Kidney (tissue), 22 donors: ENCODE measurements at places on chromosomes 4 and X. TPM values are rescaled to one million over a fixed set of nuclear protein-coding genes. Genes with fewer than 3 reads are reported as not detected.
A peak's percentile ranks its signal among the peaks of the same experiment; 100 is the strongest.

DNA sequence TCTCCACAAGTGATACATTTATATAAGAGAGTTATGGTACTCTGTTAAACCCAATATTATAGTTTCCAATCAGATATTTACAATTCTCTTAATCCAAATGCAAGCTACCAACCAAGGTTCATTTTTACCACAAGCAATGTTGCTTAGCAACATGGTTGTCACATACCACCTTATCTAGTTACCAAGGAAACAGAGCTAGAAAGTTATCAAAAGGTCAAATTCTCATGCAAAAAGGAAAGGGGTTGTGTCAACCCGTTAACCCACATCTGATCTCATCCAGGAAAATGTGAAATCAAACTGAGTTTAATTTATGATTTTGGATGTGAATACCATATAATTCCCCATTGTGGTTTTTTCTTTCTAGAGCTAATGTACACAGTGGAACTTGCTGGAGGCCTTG, 274.1 kb upstream of the MAGEB2 start:
- no peak overlapping the region for H3K27ac ChIP-seq
- H3K27me3 ChIP-seq, result no peaks in the 10 kb centered on the region
- H3K36me3 ChIP-seq, result no peaks in the 10 kb centered on the region
- no peaks in the 10 kb centered on the region for H3K4me1 ChIP-seq

GRCh38 chr4:145690610-145691009, 10.7 kb downstream of the C4orf51 start:
- no peaks in the 10 kb centered on the region for H3K27me3 ChIP-seq
- DNase-seq, result no peak
- H3K27ac ChIP-seq, result no peak overlapping the region
- no peak overlapping the region for H3K4me3 ChIP-seq

DNA sequence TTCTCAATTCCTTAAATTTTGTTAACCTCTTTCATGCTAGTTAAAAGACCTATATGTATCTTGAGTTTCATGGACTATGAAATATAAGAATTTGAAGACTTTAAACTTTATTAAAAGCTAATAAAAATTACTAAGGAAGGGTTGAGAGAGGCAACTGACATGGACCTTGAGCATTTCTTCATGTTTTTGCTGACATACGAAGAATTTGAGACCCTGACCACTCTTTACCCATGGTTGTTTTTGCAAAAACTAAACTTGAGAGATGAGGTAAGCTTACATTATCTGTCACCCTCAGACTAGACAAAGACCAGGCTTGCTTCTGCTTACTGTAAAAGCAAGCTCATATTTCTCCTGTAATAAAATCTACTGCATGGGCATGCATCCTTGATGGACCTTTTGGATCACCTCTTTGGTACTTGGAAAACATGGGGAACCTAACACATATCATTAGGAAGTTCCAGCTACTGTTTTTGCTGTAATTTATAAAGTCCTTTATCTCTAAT, 338.2 kb upstream of the PABPC4L start:
- no peaks in the 10 kb centered on the region for H3K36me3 ChIP-seq
- no peak for DNase-seq
- H3K27me3 ChIP-seq, result no peaks in the 10 kb centered on the region
- no peak overlapping the region for H3K4me3 ChIP-seq
- no peaks in the 10 kb centered on the region for H3K4me1 ChIP-seq

DNA sequence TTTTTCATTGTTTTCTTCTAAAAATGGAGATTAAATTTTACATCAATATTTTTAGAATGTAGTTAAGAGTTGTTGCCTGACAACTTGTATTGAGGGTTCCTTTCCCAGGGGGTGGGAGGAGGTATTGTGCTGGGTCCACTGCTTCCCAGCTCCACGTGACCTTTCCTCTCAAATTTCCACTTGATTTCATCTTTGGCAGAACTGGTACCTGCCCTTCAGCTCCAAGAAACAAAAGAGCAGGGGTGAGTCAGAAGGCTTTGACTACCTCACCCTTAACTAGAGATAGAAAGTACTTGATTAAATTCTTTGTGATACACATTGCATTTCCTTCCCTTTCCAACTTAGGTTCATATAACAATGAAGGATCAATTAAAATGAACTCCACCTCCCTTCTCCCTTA, 19.7 kb downstream of the TRIM2 start:
- H3K36me3 ChIP-seq, result no peaks in the 10 kb centered on the region
- H3K27ac ChIP-seq, result peak overlapping the region; percentile 96
- peak; percentile 80 for DNase-seq
- peaks cover 11% of the 10 kb centered on the region for H3K4me1 ChIP-seq
- H3K27me3 ChIP-seq, result no peaks in the 10 kb centered on the region

- no peaks in the 10 kb centered on the region for H3K27me3 ChIP-seq
- DNase-seq, result no peak
- H3K4me3 ChIP-seq, result peak overlapping the region; percentile 61
- no peaks in the 10 kb centered on the region for H3K36me3 ChIP-seq
- H3K4me1 ChIP-seq, result peaks cover 4% of the 10 kb centered on the region
Measured at GRCh38 chr4:108649863-108650211, 562 bp upstream of the OSTC start.

DNA sequence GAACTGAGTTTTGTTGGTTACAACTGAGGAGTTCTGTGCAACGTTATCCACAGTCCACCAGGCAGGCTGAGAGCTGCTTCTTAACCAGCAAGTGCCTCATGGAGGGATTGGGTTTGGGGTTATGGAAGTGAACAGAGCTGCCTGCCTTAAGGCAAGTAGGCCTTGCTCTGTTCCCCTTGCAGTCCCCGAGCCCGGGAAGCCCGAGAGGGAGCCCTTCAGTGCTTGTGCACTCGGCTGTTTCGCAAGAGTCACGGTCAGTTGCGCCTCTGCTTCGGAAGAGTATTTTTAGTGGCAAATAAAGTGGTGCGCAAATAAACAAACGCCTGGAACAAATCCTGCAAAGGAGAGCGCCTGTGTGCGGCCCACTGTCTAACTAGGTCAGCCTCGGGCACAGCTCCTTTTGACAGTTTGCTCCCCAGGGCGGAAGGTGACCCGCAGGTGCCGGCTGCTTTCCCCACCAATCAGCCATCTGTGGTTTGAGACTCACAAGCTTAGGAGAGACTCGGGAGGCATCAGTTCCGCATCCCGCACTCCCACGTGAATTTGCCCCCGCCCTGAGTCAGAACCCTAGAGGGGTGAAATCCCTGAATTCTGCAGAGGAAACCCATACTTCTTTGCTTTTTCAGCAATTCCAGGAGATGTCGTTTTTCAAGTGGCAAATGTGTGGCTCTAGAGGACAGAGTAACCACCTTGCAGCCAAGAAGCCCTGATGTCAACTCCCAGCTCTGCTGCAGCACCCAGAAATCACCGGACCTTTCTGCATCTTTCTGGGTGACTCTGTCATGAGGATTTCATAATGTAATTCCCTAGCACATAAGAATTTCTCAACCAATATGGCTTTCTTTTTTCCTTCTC, 56.8 kb downstream of the LGI2 start:
- H3K27me3 ChIP-seq, result no peaks in the 10 kb centered on the region
- H3K27ac ChIP-seq, result peak overlapping the region; percentile 4
- H3K4me1 ChIP-seq, result peaks cover 5% of the 10 kb centered on the region

DNA sequence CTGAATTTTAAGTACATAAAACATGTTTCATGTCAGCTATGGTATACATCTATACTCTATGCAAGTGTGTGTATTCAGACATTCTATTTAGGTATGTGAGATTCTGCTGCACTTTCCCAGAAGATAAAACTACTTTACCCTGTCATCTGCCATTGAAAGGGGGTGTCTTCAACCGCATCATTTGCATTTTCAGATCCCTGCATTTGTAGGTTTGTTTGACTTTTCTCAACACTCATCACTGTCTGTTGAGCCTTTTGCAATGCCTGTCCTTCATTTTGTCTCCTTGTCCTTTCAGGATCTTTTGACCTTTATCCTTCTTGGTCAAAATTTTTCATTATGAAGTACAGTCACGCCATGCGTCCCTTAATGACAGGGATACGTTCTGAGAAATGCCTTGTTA, 103.5 kb downstream of the TMA16 start:
- no peaks in the 10 kb centered on the region for H3K27me3 ChIP-seq
- H3K4me3 ChIP-seq, result no peak overlapping the region
- DNase-seq, result no peak
- H3K36me3 ChIP-seq, result no peaks in the 10 kb centered on the region
- H3K4me1 ChIP-seq, result no peaks in the 10 kb centered on the region

GRCh38 chrX:96611619-96612362, 72.9 kb upstream of the DIAPH2 start:
- DNase-seq, result no peak
- H3K27ac ChIP-seq, result no peak overlapping the region
- H3K4me3 ChIP-seq, result no peak overlapping the region
- H3K4me1 ChIP-seq, result no peaks in the 10 kb centered on the region
- H3K27me3 ChIP-seq, result no peaks in the 10 kb centered on the region

GRCh38 chrX:147853701-147854100, 58.0 kb upstream of the FMR1 start:
- DNase-seq, result no peak
- H3K36me3 ChIP-seq, result no peaks in the 10 kb centered on the region

DNA sequence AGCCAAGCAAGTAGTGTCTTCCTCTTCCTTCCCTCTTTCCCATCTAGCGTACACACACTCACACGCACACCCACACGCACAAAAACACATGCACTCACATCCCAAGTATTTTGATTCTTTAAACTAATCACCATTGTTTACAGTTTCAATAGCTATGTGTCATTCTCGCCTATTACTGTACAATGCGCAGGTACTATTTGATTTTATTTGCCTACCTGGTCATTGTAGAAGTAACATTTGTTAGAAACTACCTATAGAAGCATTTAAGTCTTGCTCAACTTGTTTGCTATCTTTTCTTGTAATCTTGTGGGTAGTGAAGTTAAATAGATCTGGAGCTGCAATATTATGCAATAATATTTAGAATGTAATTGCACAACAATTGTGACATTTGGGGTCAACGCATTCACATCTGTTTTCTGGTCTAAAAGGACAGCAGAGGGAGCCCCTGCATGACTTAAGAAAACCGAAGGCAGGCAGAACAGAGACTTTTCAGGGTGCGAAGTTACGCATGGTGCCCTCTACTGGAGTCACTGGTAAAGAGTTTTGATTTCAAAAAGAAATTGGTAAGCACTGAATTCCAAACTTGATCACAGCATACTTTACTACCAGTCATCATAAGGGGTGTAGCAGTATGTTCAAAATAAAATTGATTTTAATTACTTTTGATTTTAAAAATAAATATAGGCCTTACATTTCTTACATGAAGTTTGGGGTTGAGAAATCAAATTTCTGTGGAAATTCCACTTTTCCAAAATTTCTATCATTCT, 503.3 kb upstream of the FAM241A start:
- H3K27ac ChIP-seq, result no peak overlapping the region
- H3K36me3 ChIP-seq, result no peaks in the 10 kb centered on the region
- no peaks in the 10 kb centered on the region for H3K4me1 ChIP-seq
- H3K27me3 ChIP-seq, result no peaks in the 10 kb centered on the region
- DNase-seq, result peak; percentile 86
- no peak overlapping the region for H3K4me3 ChIP-seq

DNA sequence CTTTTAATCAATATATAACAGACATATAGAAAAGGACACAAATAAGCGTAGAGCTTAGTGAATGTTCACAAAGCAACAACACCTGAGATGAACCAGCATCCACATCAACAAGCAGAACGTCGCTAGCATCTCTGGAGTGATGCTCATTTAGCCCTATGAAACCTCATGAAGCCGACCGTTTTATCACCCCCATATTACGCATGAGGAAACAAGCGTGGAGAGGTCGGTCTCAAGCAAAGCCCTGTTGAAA, 524 bp upstream of the RPS3A start:
- no peaks in the 10 kb centered on the region for H3K27me3 ChIP-seq
- H3K4me1 ChIP-seq, result no peaks in the 10 kb centered on the region
- no peak for DNase-seq
- H3K4me3 ChIP-seq, result peak overlapping the region; percentile 100
- H3K27ac ChIP-seq, result no peak overlapping the region
- peaks cover 10% of the 10 kb centered on the region for H3K36me3 ChIP-seq

GRCh38 chr4:40301603-40302002, 33.5 kb upstream of the CHRNA9 start:
- H3K4me3 ChIP-seq, result no peak overlapping the region
- no peaks in the 10 kb centered on the region for H3K4me1 ChIP-seq
- H3K27me3 ChIP-seq, result no peaks in the 10 kb centered on the region

DNA sequence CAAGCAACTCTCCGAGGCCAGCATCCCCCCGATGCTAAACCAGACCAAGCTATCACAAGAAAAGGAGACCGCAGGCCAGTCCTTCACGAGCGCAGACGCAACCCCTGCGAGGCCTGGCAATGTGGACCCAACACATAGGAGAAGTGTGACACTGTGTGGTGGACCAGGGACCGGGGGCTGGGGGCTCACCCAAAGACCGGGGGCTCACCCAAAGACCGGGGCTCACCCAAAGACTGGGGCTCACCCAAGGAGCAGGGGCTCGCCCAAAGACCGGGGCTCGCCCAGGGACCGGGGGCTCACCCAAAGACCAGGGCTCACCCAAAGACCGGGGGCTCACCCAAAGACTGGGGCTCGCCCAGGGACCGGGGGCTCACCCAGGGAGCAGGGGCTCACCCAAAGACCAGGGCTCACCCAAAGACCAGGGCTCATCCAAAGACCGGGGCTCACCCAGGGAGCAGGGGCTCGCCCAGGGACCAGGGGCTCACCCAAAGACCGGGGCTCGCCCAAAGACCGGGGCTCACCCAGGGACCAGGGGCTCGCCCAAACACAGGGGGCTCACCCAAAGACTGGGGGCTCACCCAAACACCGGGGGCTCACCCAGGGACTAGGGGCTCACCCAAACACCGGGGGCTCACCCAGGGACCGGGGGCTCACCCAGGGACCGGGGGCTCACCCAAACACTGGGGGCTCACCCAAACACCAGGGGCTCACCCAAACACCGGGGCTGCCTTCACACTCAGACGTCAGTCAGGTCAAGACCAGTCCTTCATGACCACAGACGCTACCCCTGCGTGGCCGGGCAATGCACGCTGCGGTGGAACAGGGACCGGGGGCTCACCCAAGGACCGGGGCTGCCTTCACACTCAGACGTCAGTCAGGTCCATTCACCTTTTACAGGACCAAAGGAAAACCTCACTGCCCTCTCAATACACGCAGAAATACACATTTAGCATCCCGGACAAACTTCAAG, 32.9 kb downstream of the PPP2R3B start:
- H3K36me3 ChIP-seq, result no peaks in the 10 kb centered on the region
- DNase-seq, result no peak
- H3K4me3 ChIP-seq, result no peak overlapping the region
- H3K27ac ChIP-seq, result no peak overlapping the region
- H3K4me1 ChIP-seq, result no peaks in the 10 kb centered on the region

DNA sequence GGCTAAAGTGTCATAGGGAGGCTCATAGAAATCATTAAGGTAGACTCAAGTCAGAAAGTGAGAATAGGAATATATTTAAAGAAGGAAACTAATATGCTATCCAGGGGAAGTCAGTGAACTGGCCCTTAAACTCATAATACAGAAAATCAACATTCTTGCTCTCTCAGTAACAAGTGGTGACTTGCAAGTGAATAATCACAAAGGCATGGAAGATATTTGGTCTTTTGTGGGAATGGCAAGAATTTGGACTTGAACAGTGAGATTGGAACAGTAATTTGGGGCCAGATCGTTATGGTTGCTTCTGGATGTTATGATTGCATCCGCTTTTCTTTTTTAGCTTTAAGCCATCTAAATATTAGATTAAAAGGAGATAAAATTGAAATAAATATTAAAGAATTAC, 103.8 kb downstream of the TBC1D19 start:
- H3K27ac ChIP-seq, result no peak overlapping the region
- H3K27me3 ChIP-seq, result no peaks in the 10 kb centered on the region
- H3K4me1 ChIP-seq, result no peaks in the 10 kb centered on the region
- H3K4me3 ChIP-seq, result no peak overlapping the region
- H3K36me3 ChIP-seq, result peaks cover 2% of the 10 kb centered on the region
- no peak for DNase-seq

Gene CASP6
- 21.6 TPM for total RNA-seq

Gene CXCL8
- 4.8 TPM for total RNA-seq

Gene ENPEP
- total RNA-seq, result 39.9 TPM

Gene ARHGEF6
- 15.8 TPM for total RNA-seq

Gene RHOXF2B
- not detected for total RNA-seq

Gene NXF2
- not detected for total RNA-seq

Gene NAT8L
- 2.7 TPM for total RNA-seq
